ENCODE measurements at places on chromosomes 1 and 21.

- peak; percentile 77 for DNase-seq
Measured at GRCh38 chr1:21216835-21217811, 40.4 kb upstream of the EIF4G3 start.

DNA sequence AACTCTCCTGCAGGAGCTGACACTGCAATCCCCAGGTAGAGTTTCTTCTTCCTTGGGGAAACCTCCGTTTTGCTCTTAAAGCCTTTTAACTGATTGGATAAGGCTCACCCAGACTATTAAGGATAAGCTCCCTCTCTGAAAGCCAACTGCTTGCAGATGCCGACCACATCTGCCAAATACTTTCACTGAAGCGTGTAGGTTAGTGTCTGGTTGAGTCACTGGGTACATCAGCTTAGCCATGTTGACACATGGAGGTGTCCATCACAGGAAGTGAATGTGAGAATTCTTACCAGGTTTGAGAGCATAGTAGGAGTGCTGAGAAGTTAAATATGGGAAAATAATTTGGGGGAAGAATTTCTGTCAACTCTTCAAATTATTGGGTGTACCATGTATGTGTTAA, 202.0 kb downstream of the AJAP1 start:
- DNase-seq = no peak

DNA sequence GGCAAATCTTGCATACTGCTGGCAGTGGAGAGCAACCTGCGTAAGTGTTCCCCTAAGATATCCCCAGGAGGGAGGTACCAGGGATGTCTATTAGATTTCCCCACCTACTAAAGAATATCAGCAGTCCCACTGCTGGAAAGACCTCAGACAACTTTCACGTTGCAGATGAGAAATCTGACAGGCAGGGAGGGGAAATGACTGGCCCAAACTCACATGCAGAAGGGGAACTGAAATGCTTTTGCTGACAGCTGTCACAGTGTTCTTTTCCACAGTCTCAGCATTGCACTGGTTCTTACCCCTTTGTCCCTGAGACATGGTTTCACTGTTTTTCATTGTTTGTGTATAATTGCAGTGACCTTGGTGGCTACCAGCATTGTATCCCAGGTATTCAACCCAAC, 84.8 kb upstream of the ATP1A1 start:
- DNase-seq = no peak

DNA sequence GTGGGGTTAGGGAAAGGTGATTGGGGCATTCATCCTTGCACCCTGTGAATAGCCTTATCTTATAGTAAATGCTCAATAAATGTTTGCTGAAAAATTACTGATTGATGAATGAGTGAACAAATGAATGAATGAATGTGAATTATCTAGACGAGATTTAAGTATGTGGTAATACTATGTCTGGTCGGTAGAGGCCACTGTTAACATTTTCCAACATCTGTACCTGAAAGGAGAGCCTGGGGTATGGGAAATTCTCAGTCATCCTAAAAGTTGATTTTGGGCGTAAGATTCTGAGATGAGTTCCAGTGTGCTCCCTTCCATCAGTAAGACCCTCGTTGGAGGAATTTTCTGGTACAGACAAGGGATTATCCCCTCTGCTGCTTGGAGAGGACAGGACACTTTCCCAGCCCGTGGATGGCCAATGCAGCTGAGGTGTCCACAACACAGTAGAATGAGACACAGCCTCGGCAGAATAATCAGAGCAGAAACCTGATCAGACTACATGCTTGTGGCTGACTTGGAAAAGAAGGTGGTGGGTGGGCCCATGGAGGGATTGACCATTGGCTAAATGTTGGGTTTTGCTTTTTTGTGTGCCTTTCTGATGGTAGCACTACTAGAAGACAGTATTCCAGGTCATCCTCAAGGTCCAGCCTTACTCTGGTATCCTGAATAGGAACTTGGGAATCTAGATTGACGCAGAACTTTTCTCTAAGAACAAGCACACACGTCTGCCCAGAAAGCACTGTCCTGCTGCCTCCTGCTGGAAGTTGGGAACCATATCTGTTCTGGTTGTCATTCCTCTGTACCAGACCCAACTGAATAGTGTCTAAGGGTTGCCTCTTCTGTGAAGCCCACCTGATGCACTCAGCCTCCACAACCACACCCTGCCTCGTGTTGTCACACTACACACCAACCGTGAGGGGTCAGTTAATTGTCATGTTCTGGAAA, 262.0 kb downstream of the TNR start:
- DNase-seq = no peak

DNA sequence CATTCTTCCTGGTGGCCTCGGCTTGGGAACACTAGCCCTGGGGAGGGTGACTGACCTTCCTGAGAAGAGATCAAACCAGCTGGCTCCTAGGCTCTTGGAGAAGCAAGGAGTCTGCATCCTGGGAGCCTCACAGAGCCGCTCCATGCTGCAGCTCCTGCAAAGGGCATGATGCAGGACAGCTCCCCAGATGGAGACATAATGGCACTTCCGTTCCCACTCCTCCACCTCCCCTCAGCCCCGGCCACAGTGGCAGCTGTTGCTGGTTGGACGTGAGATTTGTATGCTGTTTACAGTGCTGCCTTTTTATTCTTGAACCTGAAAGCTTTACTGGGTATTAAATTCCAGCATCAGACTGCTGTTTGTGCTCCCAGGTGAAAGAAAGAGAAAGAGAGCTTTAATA, 83.7 kb upstream of the CTTNBP2NL start:
- no peak for DNase-seq

DNA sequence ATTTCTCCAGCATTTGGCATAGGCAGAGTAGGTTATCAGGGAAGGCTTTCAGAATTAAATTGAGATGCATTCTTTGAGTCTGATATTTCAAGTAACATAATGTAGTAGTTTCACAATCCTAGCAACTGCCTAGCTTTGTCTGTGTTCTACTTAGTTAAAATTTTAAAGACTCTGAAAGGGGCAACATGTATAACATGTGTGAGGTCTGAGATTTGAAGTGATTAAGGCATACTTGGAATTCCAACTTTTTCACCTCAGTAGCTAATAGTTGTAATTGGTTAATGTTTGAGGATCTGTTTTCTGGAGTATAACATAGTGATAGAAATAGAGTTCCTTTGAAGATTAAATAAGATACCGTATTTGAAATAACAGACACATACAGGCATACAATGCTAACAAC, 335.2 kb upstream of the BEND5 start:
- no peak for DNase-seq

DNA sequence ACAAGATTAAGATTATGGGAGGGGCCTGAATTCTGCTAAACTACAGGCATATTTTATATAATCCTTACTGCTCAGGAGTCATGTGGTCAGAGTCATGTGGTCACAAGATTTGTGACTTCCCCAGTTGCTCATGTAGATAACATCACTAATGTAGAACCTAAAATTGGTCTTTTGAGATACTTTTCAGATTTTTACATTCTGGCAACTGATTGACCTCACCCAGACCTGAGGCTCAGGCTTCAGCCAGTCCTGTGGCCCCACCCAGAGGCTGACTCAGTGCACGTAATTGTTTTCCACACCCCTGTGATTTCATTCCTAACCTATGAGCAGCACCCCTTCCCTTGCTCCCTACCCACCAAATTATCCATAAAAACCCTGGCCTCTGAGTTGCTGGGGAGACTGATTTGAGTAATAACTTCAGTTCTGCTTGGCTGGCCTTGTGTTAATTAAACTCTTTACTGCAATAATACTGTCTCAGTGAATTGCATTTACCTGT, 41.7 kb upstream of the ZNF326 start:
- DNase-seq = peak; percentile 19

DNA sequence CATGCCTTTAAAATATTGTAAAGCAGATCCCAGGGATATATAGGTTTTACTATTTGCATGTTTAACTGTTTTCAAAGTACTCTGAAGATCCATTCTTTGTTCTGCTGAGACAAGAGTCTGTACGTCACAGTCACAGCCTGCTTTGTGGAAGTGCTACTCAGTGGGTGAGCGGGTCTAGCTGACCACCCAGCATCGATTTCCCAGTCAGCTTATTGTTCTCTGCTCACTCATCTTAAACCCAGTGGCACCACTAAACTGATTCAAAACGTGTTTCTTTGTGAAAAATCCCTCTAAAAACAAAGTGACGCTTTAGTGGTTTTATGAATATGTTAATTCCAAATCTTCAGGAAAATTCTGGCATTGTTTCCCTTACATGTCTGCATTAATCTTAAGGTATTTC, 12.4 kb downstream of the PLPP3 start:
- DNase-seq = no peak

DNA sequence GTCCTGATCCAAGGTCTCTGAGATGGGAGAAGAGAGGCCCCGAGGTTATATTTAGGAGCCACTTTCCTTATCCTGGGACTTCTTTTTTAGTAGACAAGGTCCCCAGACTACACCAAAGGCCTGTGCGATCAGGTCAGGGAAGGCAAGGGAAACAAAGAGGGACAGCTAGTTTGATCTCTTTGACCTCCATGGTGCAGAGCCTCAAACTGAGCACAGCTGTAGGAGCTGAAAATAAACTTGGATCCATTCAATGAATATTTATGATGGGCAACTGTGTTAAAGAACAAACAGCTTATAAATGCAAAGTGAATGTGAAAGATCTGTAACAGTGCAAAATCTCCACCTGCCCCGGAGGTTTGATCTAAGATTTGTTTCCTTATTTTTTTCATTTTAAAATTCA, 256.6 kb downstream of the DYRK1A start:
- no peak for DNase-seq

DNA sequence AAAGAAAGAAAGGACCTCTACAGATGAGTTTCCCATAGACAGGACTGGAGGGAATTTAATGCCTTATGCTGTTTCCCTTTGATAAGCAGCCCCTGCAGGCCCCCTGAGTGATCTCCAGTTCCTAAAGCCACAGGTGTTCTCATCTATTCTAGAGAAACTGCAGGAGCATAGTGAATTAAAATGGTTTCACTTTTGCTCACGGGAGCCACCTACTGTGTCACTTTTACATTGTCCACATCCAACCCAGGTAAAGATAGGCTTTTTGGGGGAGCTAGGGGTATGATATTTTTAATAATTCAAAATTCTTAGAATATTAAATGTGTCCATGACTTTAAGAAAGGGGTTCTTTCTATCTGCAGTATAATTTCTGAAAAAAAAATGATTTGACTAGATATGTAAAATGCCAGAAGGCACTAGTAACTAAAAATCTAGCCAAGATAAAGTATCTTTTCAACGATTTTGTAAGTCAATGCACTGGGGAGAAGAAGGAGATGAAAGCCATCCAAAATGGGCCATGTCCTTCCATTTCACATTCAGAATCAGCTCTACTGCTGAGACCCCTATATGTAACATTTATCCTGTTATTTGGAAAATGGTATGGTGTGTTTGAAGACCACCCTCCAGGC, 267.3 kb upstream of the DUSP10 start:
- DNase-seq = no peak

DNA sequence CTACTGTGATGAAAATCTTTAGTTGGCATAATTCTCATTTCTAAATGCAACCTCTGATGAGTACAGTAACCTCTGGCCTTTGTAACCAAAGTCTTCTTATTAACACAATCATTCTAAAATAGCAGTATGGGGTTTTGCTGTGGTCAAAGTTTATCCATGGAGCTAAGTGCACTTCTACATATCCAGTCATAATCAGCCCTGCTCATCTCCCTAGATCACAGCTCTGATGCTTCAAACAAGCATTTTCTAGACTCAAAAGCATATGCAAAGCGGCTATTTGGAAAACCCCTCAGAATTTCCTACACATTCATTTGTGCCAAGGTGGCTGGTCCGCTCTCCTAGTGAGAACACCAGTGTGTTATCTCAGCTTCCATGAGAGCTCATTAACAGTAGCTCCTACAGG, 418.6 kb downstream of the MRPL39 start:
- DNase-seq = peak; percentile 2

DNA sequence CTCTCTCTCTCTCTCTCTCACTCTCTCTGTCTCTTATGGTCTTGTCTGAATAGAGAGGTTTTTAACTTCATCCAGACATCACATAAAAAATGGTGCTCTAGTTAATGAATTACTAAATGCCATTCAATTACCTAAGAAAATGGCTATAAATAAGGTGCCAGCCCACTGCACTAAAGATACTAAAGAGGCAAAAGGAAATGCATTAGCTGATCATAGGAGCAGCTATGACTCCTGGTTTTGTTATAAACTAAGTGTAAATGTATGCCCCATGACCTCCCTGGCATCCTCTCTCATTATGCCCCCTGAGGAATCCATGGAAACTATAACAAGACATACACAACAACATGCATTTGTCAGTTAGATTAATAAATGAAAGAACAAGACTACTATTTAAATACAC, 57.5 kb upstream of the PDC start:
- DNase-seq = no peak

- DNase-seq = no peak
Measured at GRCh38 chr1:158286941-158287346, 2.8 kb upstream of the CD1C start.

DNA sequence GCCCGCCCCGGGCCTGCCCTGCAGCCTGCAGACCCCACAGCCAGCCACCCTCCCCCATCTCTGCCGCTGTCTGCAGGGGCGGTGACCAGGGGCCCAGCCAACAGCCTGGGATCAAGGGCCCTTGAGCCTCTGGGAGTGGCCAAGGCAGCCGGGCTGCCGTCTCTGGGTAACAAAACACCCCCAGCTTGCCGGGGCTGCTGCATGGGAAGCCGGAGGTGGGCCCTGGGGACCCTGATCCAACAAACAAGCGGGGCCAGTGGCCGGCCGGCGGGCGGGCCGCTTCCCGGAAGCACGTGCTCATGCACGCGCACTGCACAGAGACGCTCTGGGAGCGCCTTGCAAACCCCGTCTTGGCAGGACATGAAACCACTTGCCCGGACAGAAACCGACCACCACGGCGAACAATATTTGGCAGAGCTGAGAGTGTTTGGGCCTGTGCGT, 13.2 kb downstream of the MEGF6 start:
- no peak for DNase-seq

GRCh38 chr1:4468386-4468785, 186.0 kb upstream of the AJAP1 start:
- no peak for DNase-seq

GRCh38 chr1:175073633-175074032, 6.0 kb downstream of the TNN start:
- DNase-seq = no peak

DNA sequence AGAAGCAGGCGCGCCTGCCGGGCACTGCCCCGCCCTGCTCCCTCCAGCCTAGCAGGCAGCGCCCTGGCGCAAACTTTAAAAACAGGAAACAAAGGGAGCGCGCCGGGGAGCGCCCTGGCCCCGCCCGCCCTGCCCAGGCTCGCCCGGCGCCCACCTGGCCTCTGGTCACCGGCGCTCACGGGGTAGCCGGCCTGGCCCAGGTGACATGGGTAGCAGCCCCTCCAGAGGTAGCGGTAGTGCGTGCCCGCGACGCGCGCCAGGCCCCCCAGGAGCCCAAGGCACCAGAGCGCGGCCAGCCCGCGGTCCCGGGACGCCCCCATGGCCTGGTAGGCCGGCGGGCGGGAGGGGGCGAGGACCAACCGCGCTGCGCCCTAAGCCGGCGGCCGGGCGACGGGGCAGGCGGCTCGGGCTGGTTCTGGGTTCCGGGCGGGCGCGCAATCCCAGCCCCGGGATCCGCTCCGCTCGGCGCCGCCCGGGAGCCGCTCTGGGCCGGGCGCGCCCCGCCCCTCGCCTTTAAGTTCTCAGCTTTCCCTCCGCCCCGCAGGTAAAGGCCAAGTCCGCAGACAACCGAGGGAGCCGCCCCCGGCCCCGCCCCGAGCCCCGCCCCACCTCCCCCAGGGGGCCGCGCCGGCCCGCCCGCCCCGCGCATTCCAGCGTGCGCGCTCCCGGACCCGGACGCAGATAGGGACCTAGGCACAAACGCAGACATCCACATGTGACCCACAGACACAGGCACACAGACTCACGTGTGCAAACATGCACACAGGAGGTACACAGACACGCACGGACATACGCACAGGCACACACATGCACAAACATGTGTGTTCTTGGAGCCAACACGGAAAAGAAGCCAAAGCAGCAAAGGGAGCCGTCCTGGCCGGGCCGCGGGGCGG, 76.7 kb downstream of the ARHGEF16 start:
- DNase-seq = peak; percentile 72

Measured in stimulated activated CD4-positive, alpha-beta T cell treated with anti-CD3 and anti-CD28 coated beads, Interleukin-2, amount 100 ng/mL, for 48 hours (primary cell).